ENCODE measurements at places on chromosomes 1 and 21.

GRCh38 chr21:42151948-42152220 is 67.1 kb upstream of the ABCG1 start:
- no peak for DNase-seq

- peak; percentile 92 for DNase-seq
These were observed at the start of gene IFI16 for GRCh38 chr1:159009704-159010361. Gene IFI16, plus strand, starts transcription at chr1:159009907. Its CDS starts 4,774 bp downstream, at chr1:159014681.

- DNase-seq: peak; percentile 72
These were observed 67.6 kb downstream of the MAP3K21 start for GRCh38 chr1:233394860-233395717.

- no peak for DNase-seq
These were observed 113.8 kb downstream of the SYF2 start for GRCh38 chr1:25118546-25118945.

DNA sequence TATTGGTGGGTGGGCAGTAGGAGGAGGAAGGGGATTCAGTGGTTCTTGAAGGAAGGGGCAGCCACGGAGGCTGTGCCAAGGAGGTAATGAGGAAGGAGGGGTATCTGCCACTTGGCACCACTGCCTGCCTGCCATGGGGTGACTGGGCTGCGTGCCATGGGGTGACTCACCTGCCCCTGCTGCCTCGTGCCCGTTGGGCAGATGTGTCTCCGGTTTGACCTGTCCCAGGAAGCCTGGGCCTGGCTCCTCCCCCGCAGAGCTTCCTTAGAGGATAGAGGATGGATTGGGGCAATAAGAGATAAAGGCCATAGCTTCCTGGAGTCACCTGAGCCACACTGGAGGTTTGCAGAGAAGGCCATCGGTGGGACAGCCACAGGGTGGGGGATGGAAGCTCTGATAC is 1.7 kb downstream of the PADI3 start:
- DNase-seq: no peak

DNA sequence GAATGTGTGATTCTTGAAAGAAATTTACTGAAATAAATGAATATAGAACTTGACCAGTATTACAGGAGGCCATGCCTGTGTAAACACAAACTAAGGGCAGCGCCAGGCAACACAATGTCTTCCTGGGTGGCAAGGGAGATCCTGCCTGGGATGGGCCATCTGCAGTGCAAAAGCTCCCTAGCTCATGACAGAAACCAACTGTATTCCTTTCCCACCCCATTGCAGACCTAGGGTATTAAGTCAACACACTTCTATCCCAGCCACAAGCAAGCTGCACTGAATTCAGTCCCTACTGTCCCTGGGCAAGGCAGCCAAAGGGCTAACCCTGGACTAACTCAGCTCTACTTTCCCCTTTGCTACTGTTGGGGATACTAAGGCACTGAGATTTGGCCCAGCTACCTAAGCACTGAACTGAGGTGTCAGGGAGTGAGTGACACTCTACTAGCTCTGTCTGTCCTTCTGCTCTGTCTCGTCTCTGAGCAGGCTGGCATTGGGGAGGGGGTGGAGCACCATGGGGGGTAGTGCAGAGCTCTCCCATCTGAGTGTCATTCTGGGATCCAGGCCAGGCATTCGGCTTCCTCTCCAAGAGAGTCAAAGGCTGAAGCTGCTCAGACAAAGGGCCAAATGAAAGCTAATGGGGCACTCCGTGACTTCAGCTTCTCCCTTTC is 2.5 kb downstream of the INKA2 start:
- no peak for DNase-seq

DNA sequence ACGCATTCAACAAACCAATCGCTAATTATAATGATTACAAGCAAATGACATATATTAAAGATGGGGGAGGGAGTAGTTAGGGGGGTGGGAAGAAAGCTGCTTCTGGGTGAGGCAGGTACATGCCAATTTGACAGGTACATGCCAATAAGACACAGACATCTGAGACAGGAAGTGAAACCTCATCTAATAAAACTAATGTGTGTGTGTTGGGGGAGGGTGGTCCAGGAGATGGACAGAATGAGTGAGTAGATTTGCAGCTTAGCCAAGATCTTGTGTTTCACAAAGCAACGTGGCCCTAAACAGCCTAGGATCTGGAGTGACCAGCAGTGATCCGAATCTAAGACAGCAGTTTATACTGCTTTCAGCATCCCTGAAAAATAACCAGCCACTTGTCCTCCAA is 10.8 kb downstream of the CFAP45 start:
- DNase-seq: no peak

DNA sequence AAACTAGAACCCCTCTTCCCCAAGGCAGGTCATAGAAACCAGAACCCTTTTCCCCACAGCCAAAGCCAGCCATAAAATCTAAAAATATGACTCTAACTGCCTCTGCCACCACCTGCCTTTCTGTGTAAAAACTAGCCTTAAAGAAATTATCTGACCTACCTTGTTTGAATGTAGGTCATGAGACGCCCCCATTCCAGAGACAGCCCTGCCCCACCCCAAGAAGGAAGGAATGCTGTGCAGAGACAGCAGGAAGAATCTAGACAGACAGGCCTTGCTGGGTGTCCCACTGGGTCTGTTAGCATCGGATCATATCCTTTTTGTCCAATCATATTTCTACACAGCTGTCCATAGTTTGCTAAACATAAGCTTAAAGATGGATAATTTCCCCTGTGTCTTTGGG is 128.4 kb upstream of the RAB4A start:
- no peak for DNase-seq

DNA sequence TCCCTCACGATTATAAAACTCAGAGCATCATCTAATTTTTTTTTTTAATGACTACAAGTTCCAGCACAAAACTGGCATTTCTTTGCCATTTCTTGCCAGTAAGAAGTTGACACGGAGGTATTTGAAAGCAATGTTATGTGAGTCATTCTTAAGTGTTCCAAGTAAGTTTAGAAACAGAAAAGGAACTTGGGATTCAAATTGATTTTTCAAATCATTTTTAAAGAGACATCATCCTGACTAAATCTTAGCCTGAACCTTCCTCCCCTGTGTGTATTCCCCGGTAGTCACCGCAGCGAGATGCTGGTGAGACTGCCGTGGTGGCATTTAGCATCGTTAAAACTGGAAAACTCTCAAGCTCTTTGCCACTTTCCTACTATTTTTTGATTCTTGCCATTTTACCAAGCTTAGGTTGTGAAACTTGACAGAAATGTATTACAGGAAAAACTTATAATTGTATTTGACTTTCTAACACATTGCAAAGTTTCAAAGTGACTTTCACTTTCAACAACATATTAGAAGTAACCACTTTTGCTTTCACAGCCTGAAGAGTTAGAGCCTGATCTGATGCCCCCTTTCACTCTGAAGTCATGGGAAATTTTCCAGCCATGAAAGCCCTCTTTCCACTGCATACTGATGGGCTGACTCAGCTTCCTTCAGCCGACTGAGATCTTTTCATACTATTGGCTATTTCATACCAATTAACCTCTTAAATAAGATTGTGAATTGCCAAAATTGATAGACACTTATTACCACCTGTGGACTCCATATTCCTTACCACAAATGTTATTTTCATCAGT is 61.4 kb downstream of the OLFML2B start:
- DNase-seq: peak; percentile 74

- DNase-seq: peak; percentile 9
These were observed 2.5 kb upstream of the OLFML3 start for GRCh38 chr1:113976609-113977278.

- peak; percentile 0 for DNase-seq
These were observed 506.8 kb upstream of the CAMK1G start for GRCh38 chr1:209076688-209077087.

GRCh38 chr1:36342426-36343185 is 19.2 kb upstream of the EVA1B start:
- DNase-seq: peak; percentile 58

DNA sequence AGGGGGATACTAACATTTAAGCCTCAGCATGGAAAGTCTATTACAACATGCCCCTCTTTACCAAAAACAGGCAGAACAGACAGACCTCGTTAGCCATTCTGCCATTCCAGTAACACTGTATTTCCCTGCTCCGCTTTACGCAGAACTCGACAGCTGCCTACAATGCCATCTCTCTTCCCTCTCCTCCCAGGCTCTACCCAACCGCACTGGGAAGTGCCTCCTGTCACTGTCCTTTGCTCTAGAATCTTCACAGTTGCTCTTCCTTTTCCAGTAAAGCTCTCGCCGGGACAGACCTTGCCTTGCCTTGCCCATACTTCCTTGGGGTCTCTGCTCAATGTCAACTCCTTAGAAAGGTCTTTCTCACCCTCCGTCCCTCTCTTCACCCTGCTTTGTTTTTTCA is 22.8 kb downstream of the COA6 start:
- no peak for DNase-seq

DNA sequence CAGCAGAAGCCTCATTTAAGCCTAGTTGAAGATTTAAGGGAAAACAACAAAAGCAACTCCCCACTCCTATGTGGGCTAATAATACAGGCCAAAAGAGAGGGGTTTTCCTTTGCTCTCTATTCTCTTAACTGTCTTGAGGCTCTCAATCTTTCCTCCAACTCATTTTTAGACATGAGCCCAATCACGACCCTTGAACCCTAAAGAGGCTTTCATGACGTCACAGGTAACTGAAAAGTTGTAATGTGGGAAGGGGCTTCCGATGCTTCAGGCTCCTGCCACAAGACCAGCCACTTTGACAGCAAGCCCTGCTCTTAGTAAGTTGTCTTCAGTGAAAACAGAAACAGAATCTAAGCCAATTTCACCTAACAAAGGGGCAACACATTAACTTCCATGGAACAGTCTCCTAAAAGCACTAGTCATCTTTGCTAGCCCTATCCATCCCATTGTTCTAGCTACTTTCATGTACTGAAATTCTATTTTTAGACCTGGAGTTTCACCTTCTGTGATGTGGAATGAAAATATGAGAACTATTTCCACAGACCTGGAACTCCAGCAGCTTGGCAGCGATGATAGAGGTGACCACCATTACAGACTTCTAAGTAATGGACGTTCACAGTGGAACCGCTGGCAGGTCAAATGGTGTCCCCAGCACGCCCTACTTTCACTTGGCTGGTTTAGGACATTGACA is 36.3 kb downstream of the GPR161 start:
- DNase-seq: no peak

DNA sequence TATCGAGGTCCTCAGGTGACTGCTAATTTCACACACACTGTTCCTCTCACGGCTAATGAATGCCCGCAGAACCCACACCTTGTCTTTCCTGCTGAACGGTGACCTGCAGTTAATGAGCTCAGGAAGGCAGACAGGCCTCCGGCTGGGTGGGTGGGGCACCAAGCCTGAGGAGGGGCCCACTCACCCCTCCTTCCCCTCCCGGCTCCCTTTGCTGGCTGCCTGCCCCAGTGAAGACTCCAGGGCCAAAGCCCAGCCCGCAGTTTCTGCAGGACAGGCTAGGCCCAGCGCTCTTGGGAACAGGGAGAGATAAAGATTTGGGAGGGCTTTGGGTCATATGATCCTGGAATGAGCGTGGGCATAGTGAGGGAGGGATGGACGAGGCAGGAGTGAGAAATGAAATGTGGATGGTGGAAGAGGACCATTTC is 26.4 kb downstream of the FOXO6 start:
- DNase-seq: no peak

DNA sequence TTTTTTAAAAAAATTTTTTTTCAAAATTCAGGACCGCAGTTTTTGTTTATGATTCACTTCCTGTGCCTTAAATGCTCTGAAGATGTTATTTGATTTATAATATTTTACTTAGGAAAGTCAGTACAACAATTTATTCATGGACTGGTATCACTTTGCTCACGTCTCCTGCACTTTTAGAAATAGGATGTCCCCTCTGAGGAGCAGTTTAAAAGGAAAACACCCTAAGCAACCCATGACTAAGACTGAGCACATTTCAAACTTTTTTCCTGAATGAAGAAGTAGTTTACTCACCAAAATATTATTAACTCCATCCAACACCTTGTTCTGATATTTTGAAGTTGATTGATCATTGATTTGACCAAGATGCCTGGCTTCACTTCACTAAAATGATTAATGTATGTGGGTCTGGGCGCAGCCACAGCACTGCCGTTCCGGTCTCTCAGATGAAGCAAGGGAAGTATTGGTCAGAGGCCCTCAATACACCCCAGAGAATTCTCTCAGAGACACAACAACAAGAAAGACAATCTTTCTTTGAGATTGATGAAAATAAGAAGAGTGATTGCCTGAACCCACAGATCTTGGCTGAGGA is 223.9 kb downstream of the TGFB2 start:
- DNase-seq: no peak

- DNase-seq: peak; percentile 68
These were observed 146.7 kb upstream of the C1orf105 start for GRCh38 chr1:172273647-172274396.

DNA sequence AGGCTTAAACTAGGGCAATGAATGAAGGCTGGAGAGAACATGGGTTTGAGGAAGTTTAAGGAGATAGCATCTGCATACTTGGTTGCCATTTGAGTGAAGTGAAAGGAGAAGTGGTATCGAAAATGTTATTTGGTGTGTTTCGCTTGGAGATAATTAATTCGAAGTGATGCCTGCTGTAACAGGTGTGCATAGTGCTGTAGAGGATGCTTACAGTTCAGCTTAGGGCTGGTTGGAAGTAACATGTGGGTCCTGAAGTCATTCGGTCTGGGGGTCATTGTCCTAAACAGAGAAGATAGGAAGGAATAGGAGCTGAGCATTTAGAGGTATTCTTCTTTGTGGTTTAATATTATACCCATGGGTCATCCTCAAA is 301 bp upstream of the NUDT17 start:
- DNase-seq: no peak

DNA sequence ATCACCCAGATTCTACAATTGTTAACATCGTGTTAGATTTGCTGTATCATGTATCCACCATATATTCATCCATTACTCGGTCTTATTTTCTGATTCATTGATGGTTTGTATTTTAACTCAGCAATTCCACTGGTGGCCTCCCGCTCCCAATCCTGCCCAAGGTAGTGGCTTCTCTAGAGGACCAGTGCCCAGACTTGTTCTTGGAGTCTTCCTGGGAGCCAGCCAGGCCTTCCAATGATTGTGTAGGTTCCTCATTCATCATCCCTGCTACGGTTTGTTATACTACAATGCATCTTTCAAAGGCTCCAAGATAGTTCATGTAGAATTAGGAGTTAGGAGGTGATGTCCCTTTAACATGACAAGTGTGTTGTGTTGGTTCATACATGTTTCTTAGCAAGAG is 451.1 kb downstream of the SETD4 start:
- no peak for DNase-seq

GRCh38 chr1:23522244-23522982 is 8.6 kb downstream of the E2F2 start:
- DNase-seq: peak; percentile 68

GRCh38 chr1:172824209-172824608 is 165.3 kb downstream of the FASLG start:
- no peak for DNase-seq

DNA sequence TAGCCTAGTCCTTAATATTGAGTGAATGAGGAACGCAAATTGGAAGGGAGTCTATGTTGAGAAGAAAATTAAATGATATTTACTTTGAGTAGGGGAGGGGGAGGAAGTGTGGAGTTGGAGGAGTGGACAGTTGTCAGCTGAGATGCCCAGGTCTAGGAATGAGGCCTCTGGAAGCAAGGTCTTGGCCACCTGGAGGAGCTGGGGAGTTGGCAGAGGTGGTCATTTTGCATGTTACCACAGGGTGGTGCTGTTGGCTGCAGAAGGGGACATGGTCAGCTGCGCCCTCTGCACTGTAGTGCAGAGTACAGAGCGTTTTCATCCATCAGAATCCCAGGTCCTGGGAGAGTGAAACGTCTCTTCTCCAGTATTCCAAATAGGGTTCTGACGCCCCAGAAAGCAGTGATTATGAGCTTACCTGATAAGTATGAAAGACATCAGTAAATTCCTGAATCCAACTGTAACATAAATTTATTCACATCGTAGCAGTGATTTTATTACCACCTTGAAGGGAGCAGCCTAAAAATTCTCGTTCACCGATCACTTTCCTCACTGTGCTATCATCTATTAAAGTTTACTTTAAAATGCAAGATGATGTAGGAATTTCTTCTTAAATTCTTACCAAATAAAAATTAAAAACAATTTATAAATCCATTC is 13.8 kb downstream of the PARK7 start:
- peak; percentile 48 for DNase-seq

All from activated CD4-positive, alpha-beta T cell treated with anti-CD3 and anti-CD28 coated beads, Interleukin-2, Interleukin-6, amounts not matched to agents 100 ng/mL and 50 ng/mL, durations not matched to agents 16 hours and 8 hours (primary cell).